ENCODE measurements at places on chromosomes 7 and 10.

- DNase-seq, result no peak
Observed at GRCh38 chr10:31929261-31930022, 811 bp upstream of the ARHGAP12 start.

DNA sequence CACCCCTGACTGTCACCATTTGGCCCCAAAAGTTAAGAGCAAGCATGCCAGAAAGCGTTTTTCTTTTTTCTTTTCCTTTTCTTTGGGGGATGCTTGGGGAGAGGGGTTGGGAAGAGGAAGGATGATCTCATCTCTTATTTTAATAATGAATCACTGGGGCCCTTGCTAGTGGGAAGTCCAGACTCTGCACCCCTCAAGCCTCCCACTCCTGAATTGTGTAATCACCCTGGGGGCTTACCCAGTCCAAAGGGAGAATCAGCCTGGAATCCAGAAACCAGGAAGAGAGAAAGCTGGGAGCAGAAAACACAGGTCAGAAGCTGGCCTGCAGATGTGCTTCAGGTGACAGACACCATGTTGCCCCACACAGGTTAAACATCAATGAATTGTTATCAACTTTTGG, 14.7 kb upstream of the HABP2 start:
- DNase-seq, result no peak

DNA sequence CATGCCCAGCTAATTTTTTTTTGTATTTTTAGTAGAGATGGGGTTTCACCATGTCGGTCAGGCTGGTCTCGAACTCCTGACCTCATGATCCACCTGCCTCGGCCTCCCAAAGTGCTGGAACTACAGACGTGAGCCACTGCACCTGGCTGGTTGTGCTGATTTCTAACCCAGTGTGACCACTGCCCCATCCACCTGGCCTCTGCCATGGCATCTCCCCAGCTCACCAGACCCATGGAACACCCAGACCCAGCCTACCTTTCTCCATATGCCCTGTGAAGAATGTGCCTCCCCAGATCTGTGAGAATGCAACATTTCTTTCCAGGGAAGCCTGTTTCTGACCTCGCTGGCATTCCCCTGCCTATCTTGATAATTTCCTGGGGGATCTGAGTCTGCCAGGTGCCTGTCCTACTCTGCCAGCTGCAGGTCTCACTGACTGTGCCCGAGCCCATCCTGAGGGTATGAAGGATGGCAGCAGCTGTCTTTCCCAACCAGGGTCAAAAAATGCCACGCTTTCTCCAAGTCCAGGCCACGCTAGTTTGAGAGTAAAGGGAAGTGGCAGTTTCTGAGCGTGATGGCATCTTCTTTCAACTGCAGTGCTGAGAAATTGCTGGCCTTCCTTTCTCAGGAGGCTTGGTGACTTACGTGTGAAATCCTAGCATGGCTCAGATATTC, 324.4 kb upstream of the ZNF32 start:
- DNase-seq, result no peak

DNA sequence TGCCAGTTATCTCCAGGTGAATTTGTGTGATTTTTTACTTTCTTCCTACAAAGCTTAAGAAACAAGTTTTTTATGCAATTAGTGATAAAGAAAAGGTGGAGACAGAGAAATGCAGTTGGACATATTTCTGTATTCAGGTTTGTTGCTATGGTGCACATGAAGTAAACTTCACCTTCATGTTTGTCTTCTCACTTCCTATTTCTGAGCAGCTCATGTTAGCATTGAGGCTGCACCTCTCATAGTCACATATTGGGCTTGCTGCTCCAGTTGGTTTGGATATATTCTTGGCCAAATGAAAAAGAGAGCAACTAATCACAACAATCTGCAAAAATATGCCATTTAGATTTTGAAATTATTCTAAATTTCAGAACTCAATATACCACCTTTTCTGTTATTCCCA, 475.6 kb upstream of the ZWINT start:
- no peak for DNase-seq

DNA sequence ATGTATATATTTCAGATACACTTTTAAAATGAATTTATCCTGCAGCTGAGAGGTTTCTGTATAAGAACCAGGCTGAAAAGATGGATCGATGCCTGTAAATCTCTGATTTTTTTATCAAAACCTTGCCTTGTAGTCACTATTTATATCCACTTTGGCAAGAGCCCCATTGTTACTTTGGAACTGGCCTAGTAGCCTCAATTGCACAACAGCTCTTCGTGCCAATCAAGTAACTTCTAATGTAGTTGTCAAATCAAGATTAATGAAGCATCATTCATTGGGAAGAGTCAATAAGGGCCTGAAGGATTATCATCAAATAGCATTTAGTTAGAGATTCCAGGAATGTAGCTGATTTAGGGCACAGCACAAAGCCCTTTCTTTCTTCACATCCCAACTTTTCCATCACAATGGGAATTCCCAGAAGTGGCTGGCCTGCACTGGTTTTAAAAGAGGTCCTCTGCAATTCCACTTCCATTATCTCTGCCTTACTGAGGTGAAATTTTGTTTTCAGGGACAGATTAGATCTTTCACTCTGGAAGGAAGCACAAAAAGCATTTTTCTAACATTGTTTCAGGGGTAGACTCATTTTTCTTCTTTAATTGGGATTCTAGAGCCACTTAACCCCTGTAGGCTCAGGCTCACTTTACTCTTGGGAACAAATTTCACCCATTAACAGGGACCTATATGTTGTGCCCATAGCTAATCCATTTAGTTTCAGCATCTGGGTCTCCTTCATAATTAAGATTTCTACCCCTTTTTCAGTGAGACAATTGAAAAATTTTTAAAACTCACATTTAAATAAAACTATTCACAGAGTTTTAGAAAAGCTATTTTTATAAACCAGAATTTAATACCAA, 97.8 kb downstream of the CALCR start:
- no peak for DNase-seq

- peak; percentile 38 for DNase-seq
Observed at GRCh38 chr10:15725603-15726002, 5.9 kb upstream of the ITGA8 start.

DNA sequence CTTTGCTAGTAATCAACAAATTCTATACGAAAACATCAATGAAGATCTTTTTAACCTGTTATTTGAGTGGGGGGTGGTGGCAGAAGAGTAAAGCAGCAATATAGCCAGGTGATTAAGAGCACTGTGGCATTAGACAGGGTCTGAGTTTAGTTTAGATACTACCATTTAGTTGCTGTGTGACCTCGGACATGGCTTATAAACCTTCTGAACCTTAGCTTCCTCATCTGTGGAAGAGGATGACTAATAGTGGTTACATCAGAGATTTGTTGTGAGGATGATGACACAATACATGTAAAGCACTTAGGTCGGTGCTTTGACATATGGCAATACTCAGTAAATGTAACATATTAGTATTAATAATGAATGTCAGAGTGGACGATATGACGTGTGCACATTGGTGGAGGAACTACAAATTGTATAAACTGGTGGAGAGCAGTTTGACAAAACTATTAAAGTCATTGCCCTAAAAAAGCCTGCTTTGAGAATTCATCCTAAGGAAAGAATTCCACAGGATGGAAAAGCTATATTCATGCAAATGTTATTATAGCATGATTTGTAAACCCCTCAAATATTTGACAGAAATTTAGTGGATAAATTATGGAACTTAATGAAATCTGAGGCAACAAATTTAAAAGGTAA, 24.3 kb downstream of the SPAG6 start:
- DNase-seq, result no peak

- no peak for DNase-seq
Observed at GRCh38 chr7:140068033-140068432, 5.3 kb upstream of the PARP12 start.

- DNase-seq, result no peak
Observed at GRCh38 chr10:124293616-124294449, 124.9 kb downstream of the OAT start.

GRCh38 chr7:121383235-121383910, 12.7 kb downstream of the FAM3C start:
- DNase-seq, result no peak

- DNase-seq, result no peak
Observed at GRCh38 chr10:43256531-43257346, 10.1 kb downstream of the RASGEF1A start.

DNA sequence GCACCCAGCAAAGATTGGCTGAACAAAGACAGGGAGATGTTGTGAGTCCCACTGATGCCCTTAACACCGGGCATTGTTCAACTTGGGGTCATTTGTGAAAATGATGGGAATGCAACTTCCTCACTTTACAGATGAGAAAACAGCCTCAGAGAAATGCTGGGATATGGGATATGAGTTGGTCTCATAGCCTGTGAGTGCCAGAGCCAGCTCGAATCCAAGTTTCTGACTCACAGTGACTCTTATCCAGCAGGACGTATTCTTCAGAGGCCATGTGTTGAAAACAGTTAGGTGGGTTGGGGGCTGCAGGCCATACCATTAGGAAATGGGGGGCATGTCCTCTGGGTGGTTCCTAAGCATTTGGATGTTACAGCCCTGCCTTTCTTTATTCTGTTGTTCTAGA, 45.2 kb downstream of the KIAA1217 start:
- no peak for DNase-seq

DNA sequence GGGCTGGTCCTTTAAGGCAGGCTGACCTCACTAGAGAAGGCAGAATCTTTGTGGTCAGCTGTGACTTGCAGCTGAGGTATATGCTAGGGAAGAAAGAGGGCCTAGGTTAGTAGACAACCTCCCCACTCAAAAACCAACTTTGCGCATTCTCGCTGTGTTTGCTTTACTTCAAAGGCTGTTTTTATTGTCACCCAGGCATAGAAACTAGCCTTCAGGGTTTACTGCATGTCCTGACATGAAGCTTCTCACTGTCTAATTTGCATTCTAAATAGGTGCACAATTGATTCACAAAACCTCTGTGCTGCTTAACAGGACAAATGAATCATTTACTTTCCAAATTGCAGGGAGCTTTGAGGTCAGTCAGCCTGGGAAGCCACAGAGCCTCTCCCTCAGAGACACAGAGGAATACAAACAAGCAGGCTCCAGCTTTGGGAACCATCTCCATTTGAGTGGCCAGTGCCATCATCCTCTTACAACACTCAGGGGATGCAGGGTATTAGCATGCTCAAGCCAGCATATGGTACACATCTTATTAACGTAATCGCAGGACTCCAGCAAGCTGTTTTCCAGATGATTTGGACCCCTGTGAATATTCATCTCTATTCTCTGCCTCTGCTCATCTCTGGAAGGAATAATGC, 596.4 kb upstream of the GHITM start:
- DNase-seq, result no peak

DNA sequence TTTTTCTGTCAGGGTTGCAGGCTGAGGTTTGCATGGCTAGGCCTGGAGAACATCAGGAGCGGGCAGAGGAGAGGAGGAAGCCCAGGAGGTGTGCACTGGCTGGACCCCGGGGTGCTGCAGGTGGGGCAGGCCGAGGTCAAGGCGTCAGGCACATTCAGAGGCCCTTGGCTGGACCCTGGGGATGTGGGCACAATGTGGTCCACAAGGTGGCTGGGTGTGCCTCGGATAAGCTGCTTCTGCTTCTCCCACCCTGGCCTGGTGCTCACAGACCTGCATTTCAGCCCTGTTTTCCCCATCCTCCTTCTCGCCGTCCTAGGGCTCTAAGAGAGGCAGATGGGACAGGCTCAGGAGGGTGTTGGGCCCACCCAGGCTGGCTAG, 108.2 kb downstream of the ADCY1 start:
- no peak for DNase-seq

DNA sequence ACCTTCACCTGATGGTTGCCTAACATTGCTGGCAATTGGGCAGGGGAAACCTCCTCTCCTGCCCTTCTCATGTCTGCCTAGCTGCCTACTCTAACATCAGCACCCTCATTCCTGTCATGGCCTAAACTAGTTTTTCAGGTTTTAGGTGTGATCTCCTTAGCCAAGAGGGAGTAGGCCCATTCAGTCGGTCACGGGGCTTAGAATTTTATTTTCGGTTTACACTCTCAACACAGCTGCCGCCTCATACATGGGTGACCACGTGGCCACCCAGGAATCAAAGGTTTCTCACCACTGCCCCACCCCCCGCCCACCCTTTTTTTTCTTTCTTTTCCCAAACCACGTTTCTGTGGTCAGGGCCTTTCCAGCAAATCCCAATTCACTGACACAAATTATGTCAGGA, 97.2 kb downstream of the RALA start:
- no peak for DNase-seq

GRCh38 chr10:974785-975074, 13.5 kb upstream of the GTPBP4 start:
- no peak for DNase-seq

- no peak for DNase-seq
Observed at GRCh38 chr7:67786021-67786420, 789.4 kb downstream of the TYW1 start.

DNA sequence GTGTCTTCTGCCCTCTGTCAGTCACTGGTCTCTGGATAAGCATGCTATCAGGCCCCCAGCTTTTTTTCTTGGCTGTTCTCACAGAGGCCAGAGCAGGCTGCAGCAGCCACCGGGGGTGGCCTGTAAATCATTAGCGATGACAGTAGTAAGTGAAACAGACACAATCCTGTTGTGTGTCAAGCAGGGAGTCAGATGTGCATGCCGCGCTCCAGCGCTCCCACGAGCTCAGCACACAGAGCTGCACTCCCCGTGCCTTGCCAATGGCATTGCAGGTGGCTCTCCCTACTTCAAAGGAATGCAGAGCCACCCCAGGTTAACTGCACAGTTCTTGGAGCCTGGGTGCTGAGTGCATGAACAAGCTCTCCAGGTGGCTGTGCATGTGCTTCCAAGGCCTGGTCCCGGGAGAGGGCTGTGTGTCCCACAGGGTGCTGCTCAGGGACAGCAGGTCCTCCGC, 226.1 kb downstream of the GLRX3 start:
- DNase-seq, result no peak

- no peak for DNase-seq
Observed at GRCh38 chr7:2231992-2232765, 566 bp downstream of the MAD1L1 start.

DNA sequence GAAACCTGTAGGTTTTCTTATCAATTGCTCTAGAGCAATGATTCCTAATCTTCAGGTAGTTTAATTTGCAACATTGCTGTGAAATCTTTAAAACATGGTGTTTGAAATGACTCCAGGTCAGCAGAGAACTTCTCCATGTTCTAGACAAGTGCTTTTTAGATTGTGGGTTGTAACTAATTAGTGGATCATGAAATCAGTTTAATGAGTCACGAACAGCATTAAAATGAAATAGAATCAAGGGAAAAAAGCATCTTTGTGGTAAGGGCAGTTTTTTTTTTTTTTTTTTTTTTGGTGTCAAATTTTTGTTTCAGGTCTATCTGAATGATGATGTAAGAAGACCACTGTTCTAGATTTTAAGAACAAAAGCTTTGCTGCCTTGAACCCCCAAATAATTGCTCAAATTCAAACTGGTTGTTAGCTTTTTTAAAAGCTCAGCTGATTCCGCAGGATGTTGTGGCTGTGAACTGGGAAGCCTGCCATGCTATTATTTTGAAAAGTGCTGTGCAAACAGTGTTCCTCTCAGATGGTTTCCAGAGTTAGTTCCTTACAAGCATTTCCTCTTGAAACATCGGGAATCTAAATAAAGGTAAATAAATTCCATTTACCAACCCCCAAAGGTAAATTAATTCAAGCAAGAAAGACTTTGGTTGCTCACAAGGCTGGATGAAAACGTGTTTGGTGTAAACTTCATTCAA, 13.1 kb upstream of the PDK4 start:
- DNase-seq, result no peak
